ENCODE measurements at places on chromosomes 12 and 14.
A peak's percentile ranks its signal among the peaks of the same experiment; 100 is the strongest.

GRCh38 chr14:93984070-93984469, 7.7 kb upstream of the ASB2 start:
- DNase-seq, result peak; percentile 79

- DNase-seq, result no peak
Measured at GRCh38 chr14:75443203-75443969, 15.6 kb downstream of the JDP2 start.

GRCh38 chr12:102507301-102507700, 26.9 kb upstream of the IGF1 start:
- DNase-seq, result no peak

DNA sequence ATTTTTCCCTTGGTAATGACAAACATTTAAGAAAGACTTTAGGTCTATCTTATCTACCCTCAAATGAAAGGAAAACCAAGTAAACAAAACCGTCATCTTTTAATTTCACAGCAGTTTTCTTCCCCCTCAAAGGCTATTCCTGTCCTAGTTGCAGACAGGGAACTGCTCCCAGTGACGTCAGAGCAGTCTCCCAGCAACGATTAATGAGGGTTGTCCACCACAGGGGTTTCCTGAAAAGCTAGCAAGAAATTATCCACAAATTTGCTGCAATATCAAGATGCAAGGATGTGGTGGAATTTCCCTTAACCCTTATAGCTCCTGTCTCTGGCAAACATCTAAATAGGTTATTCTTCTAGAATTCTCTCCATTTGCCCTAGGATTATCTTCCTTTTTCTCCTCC, 89.1 kb upstream of the STAC3 start:
- peak; percentile 32 for DNase-seq

Measured in fibroblast of skin of back (primary cell).